Liver (tissue), 10 donors: ENCODE measurements at places on chromosomes 7 and 10.
A peak's percentile ranks its signal among the peaks of the same experiment; 100 is the strongest.

- DNase-seq, result no peak
Measured at GRCh38 chr10:78321000-78321399, 287.3 kb downstream of the RPS24 start.

GRCh38 chr10:77492368-77492994, 145.1 kb downstream of the KCNMA1 start:
- no peak for DNase-seq

DNA sequence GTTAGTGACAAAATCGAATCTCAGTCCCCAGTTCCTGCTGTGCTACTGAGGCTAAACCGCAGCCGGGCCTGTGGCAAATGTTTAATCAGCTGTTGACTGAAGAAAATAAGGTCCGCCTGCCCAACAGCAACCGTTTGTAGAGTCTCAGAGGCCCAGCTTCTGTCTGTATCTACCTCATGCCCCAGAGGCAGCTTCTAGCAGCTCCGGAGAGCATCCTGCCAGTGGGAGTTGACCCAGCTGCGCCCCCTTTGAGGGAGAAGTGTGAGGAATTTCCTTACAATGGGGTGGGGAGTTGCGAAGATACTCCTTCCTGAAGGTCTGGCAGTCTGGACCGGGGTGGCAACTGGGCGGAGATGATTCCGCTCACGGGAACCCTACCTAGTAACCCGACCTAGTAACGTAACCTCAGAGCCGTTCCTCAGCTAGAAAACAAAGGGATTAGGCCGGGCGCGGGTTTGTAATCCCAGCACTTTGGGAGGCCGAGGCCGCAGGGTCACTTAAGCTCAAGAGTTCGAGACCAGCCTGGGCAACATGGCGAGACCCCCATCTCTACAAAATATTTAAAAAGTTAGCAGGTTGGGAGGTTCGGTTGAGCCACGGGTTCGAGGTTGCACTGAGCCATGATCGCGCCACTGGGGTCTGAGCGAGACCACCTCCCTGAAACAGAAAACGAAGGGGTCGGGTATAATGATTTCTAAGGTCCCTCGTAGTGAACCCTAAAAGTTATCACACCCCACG, 846 bp upstream of the ZNF775 start:
- peak; percentile 49 for DNase-seq

DNA sequence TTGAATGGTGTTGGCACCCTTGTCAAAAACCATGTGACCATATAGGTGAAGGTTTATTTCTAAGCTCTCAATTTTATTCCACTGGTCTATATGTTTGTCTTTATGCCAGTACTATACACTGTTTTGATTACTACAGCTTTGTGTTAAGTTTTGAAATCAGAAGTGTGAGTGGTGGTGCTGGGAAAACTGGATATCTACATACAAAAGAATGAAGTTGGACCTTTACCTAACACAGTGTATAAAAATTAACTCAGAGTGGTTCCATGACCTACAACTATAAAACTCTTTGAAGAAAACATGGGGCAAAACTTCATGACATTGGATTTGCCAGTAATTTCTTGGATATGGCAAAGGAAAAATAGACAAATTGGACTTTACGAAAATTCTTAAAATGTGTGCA, 112.2 kb downstream of the NRF1 start:
- no peak for DNase-seq

GRCh38 chr10:29256586-29256985, 32.3 kb upstream of the LYZL1 start:
- no peak for DNase-seq

- no peak for DNase-seq
Measured at GRCh38 chr10:73017955-73018480, 63.4 kb upstream of the PLA2G12B start.

DNA sequence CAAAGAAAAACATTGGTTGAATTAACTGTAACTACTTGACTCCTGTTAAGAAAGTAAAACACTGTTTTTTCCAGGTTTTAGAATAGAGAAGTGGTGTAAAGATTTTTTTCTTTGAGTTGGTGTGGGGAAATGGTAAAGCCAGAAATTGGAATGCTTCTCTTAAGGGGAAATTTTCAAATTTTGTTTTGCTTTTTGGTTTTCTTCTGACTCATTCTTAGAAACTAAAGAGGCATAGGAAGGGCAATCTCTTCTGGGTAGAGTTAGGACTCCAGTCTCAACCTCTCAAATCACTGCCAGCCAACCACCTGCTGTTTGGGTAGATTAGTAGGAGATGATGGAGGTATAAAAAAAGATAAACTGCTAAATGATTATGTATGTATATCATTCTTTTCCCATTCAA, 47.7 kb upstream of the STRIP2 start:
- DNase-seq, result no peak

DNA sequence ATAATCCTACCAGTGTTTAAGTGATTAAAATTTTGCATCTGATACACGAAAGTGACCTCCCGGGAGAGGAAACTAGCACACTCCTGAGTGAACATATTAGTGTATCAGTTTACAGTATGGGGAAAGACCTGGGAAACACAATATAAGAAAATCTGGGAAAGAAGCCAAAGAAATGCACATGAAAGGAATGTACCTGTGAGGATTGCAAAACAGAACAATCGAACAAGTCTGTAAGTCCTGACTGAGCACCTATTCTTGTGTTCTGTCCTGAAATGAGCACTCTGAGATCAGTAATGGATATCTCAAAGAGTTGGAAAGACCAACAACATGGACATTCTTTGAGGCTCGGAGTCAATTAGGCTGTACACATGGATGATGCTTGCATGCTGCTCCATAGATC, 554.7 kb downstream of the SORCS3 start:
- no peak for DNase-seq

- peak; percentile 47 for DNase-seq
Measured at GRCh38 chr10:112375721-112376395, 1.9 kb downstream of the ACSL5 start.

DNA sequence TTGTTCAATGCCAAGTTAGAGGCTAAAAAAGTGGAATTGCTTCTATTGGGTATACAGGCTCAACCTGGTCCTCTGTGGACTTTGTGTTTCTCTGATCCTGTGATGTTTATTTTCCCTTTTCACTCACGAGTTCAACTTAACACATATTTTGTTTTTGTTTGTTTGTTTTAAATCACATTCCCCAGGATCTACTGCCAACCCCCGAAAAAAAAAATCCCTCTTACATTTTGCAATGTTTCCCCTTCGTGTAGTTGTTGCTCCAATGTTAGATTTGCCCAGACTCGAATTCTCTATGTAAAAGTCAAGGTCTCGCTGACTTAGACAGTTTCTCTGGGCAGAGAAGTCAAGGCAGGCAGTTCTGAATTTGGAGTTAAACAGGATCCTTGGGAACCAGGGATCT, 876.4 kb downstream of the CCSER2 start:
- DNase-seq, result no peak

DNA sequence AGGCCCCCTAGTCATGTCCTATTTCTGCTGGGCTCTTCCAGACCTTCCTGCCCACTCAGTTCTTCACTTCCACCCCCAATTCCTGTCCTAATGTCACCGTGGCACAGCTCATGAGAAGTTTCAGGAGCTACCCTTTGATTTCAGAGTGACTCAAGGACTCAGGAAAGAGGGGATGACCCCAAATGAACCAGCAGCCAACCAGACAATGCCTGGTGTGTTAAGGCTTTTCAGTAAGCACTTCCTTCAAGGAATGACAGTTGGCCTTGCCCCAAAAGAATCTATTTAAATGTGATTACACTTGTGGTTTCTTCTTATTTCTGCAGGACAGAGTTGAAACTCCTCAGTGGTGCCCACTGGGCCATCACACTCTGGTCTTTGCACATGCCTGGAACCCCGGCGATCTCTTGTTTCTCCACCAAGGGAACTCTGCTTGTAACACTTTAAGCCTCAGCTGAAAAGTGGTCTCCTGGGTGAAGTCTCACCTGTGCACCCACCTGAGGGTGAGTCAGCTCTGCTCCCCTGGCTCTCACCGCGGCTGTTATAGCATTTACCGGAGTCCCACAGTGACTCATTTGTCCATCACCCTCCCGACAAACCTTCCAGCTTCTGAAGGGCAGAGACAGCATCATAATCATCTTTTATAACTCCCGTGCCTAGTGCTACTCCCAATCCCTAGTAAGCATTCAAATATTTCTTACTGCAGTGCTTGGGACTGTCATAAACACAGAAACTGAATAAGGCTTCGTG, 123.0 kb upstream of the SVIL start:
- no peak for DNase-seq

GRCh38 chr7:8514781-8515519, 81.5 kb downstream of the NXPH1 start:
- no peak for DNase-seq

GRCh38 chr10:52633266-52633665, 139.3 kb downstream of the MBL2 start:
- DNase-seq, result no peak

DNA sequence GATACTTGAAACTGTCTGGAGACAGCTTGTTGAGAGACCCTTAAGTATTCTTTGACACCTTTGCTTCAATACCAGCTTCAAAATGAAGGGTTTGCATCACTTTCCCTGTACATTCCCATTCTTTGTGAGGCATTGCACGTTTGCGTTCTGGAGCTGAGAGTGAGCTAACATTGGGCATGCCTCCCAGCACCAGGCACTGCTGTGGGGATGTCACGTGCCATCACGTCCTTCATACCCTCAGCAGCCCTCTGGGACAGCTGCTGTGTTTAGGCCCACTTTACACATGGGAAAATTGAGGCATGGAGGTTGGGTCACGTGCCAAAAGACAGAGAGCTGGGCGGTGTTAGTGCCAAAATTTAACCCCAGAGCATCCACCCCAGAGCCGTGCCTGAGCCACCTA, 66.2 kb upstream of the INSYN2A start:
- DNase-seq, result no peak

GRCh38 chr10:124997771-124998623, 56.1 kb downstream of the ZRANB1 start:
- no peak for DNase-seq

- no peak for DNase-seq
Measured at GRCh38 chr7:1045069-1046063, 1.0 kb downstream of the GPR146 start.

DNA sequence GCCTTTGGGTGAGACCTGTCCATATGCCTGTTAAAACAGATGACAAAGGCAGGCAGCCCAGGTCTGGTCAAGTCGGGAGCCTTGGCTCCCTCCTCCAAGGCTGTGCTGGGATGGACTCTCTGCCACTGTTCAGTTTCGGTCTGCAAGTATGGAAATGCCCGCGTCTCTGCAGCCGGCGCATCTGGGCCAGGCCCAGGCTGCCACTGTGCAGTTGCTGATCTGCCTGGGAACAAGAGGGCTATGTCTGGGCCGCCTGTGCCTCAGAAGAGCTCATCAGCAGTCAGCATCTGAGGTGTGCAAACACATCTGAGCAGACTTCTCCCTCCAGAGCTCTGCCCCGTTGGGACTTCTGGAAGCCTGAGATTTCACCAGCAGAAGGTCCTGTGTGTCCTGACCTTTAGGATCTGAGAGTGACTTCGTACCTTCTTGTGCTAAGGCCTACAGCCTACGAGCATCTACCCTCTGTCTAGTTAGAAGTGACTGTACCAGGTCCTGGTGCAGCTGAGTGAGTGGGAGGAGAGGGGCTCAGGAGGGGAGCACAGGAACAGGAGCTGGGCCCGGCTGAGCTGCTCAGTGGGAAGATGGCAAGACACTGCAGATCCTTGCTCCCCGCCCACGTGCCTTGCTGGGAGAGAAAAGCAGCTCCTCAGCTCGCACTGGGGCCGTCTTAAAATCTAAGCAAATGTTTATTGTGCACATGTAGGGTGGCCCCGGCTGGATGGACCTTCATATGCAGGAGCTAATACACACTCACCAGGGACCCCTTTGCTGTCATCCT, 50.9 kb downstream of the DOCK1 start:
- DNase-seq, result no peak

DNA sequence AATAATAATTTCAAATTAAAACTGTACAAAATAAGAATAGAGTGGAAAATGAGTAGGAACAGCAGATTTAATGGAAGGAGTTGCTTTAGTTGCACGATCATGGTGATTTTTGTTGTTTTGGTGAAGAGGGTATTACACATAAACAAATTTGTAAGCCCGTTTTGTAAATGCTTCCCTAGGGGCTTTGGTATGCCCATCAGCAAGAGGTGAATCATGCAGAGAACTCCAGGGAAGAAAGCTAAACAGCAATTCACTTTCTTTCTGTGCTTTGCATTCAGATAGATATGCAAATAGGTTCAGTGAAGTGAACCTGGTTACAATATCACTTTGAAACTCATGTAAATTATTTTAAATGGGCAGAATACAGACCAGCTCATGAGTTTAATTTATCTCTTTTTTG, 422.2 kb upstream of the MTPN start:
- DNase-seq, result no peak

DNA sequence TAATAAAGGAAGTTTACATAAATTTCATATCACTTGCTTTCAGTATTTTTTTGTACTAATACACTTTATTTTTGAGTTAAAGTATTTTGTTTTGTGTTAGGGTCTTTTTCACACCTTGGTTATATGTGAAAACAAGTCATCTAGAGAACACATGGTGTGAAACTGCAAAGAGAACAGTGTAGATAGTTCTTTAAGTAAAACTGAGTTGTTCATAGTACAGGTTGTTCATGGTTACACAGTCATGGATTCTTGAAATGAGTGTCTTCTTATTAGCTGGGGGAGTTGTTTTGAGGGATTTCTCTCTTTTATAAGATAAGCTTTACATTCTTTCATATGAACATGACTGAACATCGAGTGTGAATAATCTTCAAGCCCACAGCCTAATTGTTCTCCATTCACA, 244.2 kb downstream of the THSD7A start:
- no peak for DNase-seq

DNA sequence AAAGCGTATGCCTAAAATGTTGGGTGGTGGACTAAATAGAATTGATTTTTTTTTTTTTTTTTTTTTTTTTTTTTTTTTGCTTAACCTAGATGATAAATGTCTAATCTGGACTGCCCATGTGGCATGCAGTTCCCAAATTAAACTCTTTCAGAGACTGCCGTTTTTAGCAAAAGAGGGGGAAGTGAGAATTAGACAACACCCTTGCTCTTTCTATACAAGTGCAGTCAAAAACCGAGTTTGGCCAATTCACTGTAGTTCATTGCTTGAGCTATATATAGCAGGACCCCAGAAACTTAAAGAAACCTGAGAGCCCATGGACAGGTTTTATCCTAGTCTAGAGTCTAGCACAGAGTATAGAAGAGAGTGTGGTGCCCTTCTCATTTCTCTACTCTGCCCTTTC, 141.9 kb downstream of the GRM3 start:
- no peak for DNase-seq

- no peak for DNase-seq
Measured at GRCh38 chr10:131575877-131576276, 264.4 kb upstream of the TCERG1L start.

DNA sequence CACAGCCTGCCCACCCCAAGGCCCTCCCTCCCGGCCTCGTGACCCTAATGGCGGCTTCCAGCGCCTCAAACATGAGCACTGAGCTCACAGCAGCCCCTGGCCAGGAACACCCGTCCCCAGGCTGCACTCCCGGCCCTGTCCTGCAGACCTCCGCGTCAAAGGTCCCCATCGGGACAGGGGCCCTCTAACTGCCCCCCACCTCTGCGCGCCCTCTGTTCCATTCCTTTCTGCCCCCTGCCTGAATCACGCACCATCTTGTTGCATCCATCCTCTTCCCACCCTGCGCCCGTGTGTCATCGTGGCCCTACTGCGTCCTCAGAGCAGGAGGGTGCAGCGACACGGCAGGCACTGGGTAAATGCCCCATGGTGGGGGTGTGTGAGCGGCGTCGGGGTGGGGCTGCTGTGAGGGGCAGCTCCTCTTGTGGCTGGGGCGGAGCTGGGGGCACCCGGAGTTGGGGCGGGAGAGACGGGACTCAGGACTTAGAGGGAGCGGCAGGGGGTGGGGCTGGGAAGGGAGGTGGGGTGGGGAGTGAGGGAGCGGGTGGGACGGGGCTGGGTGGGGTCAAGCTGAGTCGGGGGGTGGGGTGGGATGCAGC, 13.4 kb downstream of the SLC29A4 start:
- DNase-seq, result no peak
